ENCODE measurements at places on chromosomes 1 and 21. TPM values are rescaled to one million over a fixed set of nuclear protein-coding genes. Genes with fewer than 3 reads are reported as not detected.
A peak's percentile ranks its signal among the peaks of the same experiment; 100 is the strongest.

DNA sequence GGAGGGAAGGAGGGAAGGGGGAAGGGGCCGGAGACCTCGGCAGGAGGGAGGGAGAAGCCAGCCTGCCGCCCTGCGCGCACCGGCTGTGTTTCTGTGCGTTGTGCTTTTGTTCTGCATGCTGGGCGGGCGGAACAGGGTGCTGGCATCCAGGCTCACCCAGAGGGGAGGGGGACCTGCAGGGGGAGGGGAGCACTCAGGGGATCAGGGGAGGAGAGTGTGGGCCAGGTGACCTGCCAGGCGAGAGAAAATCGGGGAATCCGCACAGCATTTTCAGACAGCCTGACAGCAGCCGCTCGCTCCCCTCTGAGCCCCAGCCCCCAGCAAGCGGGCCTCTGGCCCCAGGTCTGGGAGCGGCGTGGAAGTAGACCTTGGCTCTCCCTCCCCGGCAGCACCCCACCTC lies 54.7 kb downstream of the RIPK4 start:
- H3K36me3 ChIP-seq: no peaks in the 10 kb centered on the region
- peaks cover 5% of the 10 kb centered on the region for H3K4me1 ChIP-seq

Gene CTSE
- total RNA-seq: 38.2 TPM

GRCh38 chr1:94299627-94300553 lies 62.5 kb upstream of the ARHGAP29 start:
- no peaks in the 10 kb centered on the region for H3K36me3 ChIP-seq
- peaks cover 35% of the 10 kb centered on the region for H3K4me1 ChIP-seq
- no peak overlapping the region for H3K4me3 ChIP-seq
- H3K27me3 ChIP-seq: no peaks in the 10 kb centered on the region

DNA sequence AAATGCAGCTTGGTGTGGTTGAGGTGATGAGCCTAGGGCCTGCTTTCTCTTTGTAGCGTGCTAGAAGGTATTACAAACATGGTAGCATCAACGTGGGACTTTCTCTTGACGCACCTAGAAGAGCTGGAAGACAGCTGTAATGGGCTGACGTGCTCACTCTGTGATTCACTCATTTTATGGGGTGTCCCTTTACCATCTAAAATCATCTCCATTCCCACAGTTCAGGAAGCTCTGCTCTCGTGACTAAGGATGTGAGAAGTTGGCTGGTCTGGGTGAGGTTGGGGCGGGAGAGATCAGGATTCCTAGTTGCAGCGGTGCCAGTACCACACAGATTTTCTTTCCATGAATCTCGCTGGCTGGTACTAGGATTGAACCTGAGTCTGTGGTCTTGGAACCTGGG lies 4.2 kb downstream of the HTR6 start:
- DNase-seq: no peak
- no peak overlapping the region for H3K4me3 ChIP-seq
- H3K27me3 ChIP-seq: peaks cover 10% of the 10 kb centered on the region

GRCh38 chr1:163231385-163231784 lies 28.7 kb upstream of the RGS5 start:
- no peaks in the 10 kb centered on the region for H3K36me3 ChIP-seq
- no peak overlapping the region for H3K4me3 ChIP-seq
- no peaks in the 10 kb centered on the region for H3K4me1 ChIP-seq
- no peaks in the 10 kb centered on the region for H3K27me3 ChIP-seq
- no peak for DNase-seq

DNA sequence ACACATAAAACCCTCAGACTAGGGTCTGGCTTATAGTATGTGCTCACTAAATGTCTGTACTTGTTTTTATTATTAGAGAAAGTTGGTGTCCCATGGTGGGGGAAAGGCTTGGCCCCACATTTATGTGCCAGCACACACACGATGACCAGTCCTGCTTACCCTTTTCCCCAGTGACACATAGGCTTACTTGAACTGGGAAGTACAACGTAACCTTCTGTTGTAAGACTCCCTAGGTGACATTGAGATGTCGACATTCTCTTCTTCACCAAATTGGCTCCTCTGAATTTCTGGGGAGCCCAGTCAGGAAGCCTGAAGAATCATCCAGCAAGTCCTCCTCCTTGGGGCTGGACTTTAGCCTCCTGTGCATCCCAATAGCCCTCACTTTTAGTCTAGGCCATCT lies 1.7 kb upstream of the MECR start:
- H3K4me1 ChIP-seq: peaks cover 8% of the 10 kb centered on the region
- H3K27ac ChIP-seq: no peak overlapping the region
- no peaks in the 10 kb centered on the region for H3K36me3 ChIP-seq
- H3K4me3 ChIP-seq: no peak overlapping the region
- no peak for DNase-seq
- H3K27me3 ChIP-seq: no peaks in the 10 kb centered on the region

Gene HES2
- total RNA-seq: not detected

DNA sequence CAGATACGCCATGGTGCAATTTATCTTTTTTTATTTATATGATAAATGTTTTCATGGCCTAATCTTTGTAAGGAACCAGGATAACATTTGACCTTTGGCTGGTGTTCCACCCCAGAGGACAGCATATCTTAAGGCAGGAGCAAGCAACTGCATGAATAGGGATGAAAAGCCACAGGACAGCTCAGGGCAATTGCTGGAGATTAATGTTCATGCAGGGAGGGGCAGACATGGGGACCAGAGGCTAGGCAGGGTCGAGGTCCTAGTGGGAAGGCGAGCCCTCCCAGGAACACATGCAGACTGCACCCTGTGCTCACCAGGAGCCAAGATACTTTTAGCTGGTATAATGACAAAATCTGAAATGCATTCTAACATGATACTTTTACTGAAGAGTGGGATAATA lies 74.4 kb upstream of the HAO2 start:
- no peak overlapping the region for H3K4me3 ChIP-seq
- no peaks in the 10 kb centered on the region for H3K36me3 ChIP-seq
- H3K27me3 ChIP-seq: no peaks in the 10 kb centered on the region
- no peak for DNase-seq

- H3K27ac ChIP-seq: no peak overlapping the region
- no peaks in the 10 kb centered on the region for H3K27me3 ChIP-seq
- no peaks in the 10 kb centered on the region for H3K36me3 ChIP-seq
- no peak for DNase-seq
- H3K4me1 ChIP-seq: no peaks in the 10 kb centered on the region
- no peak overlapping the region for H3K4me3 ChIP-seq
Observed at GRCh38 chr1:79732950-79733349, 726.4 kb upstream of the ADGRL4 start.

GRCh38 chr1:153880962-153881361 lies 41.8 kb downstream of the GATAD2B start:
- no peaks in the 10 kb centered on the region for H3K27me3 ChIP-seq
- H3K36me3 ChIP-seq: no peaks in the 10 kb centered on the region
- peak; percentile 93 for DNase-seq
- H3K27ac ChIP-seq: peak overlapping the region; percentile 67

DNA sequence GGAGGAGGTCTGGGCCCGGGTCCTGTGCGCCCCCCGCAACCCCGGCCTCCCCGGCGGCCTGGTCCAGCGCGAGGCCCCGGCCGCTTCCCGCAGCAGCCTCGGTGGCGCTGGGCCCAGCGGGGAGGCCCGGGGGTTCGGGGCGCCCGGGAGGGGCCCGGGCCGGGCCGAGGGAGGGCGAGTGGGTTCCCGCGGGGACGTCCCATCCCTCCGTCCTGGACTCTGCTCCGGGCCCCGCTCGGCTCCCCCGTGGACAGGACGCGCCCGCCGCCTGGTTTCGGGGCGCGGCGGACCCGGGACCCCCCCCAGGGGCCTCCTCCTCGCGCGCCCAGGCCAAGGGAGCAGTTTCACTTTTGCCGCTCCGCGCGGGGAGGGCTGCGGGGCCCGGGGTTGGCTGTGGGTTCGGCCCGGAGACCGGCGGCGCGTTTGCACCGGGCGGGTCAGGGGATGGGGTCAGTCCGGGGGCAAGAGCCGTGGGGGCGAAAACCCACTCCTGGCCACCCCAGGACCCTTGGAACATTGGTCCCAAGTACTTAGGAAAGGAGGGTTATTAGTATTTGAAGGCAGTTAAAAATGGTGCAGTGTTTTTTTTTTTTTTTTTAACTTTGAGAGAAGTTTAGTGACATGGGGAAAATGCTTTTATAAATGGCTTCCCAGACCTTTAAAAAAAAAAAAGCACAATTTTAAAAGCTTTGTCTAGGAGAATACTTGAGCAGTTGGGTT lies 677 bp downstream of the AGPAT3 start:
- H3K27me3 ChIP-seq: no peaks in the 10 kb centered on the region
- peak overlapping the region; percentile 28 for H3K4me3 ChIP-seq
- peak; percentile 42 for DNase-seq

Gene KRTAP19-1
- total RNA-seq: not detected

Gene HHAT
- total RNA-seq: 10.3 TPM

DNA sequence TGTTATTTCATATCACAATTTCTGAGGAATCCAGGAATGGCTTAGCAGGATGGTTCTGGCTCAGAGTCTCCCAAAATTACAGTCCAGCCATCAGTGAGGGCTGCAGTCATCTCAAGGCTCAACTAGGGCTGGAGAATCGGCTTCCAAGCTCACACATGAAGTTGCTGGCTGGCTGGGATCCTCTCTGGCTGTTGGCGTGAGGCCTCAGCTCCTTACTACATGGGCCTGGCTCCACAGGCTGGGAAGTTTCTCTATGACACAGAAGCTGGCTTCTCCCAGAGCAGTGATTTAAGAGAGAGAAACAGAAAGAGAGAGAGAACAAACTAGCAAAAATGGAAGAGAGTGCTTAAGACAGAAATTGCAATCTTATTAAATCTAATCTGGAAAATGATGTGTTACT lies 38.8 kb upstream of the RGS8 start:
- no peaks in the 10 kb centered on the region for H3K27me3 ChIP-seq
- no peak overlapping the region for H3K27ac ChIP-seq
- no peak for DNase-seq
- no peaks in the 10 kb centered on the region for H3K4me1 ChIP-seq

Gene AADACL4
- total RNA-seq: not detected

DNA sequence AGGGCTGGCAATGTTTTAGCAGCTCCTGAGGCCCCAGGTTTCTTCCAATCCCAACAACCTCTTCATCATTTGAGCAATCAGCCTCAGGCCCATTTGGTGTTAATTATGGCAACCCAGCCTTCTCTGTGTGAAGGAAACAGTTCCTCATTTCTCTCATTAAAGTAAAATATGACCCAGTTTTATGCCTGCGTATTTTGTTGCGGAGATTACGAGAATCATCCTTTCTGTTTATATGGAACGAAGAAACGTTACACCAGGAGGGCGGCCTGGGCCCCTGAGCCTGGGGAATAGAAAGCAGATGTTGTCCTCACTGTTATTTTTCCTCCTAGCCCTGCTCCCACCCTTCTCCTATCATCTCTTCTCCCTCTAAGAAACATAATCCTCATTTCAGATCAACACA lies 332.2 kb upstream of the USP24 start:
- no peak overlapping the region for H3K4me3 ChIP-seq
- no peak for DNase-seq
- H3K4me1 ChIP-seq: no peaks in the 10 kb centered on the region
- H3K36me3 ChIP-seq: no peaks in the 10 kb centered on the region
- H3K27me3 ChIP-seq: no peaks in the 10 kb centered on the region

DNA sequence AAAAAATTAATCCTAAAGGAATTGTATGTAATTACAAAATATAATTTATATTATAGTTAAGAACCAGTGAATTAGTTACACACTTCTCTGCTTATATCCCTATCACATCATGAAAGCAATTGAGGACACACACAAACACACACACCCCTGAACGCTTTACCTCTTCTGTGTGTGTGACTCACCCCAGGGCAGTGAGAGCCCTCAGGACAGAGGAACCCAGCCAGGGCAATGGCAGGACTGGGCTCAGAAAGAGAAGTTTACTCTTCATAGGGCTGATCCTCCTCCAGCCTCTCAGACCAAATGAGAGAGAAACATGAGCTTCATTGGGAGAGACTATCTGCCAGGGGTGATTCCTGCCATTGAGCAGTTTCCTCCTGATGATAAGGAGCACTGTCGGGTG lies 38.1 kb downstream of the SLC44A3 start:
- H3K4me3 ChIP-seq: no peak overlapping the region
- H3K4me1 ChIP-seq: peaks cover 14% of the 10 kb centered on the region
- H3K27ac ChIP-seq: no peak overlapping the region
- H3K36me3 ChIP-seq: no peaks in the 10 kb centered on the region

Data from thyroid gland (tissue), 4 donors.